ENCODE measurements at places on chromosomes 7 and 10. TPM values are rescaled to one million over a fixed set of nuclear protein-coding genes. Genes with fewer than 3 reads are reported as not detected.

GRCh38 chr7:2358968-2359527, 4.4 kb downstream of the EIF3B start:
- no peak for DNase-seq

WIPF3 gene
- total RNA-seq = not detected

DNA sequence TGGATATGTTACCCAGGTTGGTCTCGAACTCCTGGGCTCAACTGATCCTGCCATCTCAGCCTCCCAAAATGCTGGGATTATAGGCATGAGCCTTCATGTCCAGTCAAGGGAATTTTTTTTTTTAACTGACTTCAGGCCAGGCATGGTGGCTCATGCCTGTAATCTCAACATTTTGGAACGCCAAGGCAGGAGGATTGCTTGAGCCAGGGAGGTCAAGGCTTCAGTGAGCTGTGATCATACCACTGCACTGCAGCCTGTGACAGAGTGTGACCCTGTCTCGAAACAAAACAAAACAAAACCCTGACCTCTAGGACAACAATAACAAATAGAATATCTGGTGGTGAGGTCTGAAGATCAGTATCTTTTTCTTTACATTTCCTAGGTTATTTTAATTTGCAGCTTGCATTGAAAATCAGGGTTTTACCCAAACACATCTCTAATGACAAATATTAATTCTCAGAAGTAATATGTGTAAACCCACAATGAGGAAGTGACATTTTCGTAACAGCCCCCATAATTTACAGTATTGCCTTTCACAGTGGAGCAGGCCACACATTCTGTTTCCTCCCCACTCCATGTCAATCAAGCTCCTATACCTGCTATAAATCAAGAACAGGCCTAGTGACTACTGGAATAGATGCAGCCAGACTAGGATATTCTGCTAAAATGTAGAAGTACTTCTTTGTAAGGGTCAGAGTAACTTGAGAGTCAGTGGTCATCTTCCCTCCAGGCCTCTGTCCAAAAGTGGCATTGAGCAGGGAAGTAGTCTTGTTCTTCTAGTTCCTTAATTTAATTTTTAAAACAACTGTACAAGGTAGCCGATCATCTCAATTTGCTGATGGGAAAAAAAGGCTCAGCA, 43.3 kb upstream of the ECHDC3 start:
- no peak for DNase-seq

LIPN gene
- total RNA-seq = not detected

GRCh38 chr10:12448729-12449391, 99.5 kb downstream of the CAMK1D start:
- DNase-seq = no peak

DNA sequence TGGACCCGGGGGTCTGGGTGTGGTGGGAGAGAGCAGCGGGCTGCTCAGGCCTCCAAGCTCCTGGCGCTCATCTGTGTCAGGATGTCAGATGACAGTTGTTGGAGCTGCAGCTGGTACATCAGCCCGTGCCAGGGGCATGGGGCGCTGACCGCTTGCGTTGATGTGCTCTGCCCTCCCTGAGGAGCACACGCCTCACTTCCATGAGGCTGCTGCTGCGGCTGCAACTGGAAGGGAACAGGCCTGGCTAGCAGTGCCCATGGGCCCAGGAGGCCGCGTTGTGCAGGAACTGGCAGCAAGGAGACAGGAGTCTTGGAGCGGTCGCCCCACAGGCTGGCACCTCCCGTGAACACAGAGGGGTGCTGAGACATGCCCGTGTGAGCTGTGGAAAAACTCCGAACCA, 361.3 kb upstream of the MKI67 start:
- no peak for DNase-seq

ZNF853 gene
- total RNA-seq = 1.9 TPM

TMEM270 gene
- not detected for total RNA-seq

FGFR2 gene
- 0.23 TPM for total RNA-seq

DNA sequence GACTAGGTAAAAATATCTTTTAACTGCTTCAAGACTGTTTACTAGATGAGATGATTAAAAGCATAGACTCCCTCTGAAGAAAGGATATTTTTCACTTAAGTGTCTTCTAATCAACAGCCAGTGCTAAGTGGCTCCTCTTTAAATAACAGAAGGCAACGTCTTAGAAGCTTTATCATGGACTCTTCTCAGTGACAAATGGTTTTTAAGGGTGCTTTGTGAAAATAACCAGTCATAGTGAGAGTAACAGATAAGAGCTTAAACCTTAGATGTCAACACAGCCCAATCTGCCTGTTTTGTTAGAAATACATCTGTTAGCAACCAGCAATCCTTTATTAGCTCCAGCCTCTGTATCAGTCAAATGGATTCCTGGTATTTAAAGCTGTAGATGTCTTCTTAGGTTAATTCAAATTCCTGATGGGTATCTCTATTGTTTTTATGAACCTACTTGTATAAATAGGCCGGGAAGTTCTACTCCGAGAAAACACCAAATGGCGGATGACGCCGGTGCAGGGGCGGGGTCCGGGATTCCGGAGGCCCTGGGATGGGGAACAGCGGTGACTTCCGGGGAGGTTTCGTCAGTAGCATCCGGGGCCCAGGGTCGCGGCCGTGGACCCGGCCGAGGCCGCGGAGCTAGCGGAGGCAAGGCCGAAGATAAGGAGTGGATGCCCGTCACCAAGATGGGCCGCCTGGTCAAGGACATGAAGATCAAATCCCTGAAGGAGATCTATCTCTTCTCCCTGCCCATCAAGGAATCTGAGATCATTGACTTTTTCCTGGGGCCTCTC, 285.4 kb downstream of the GPR37 start:
- DNase-seq = no peak

GRCh38 chr10:110356628-110357245, 52.0 kb upstream of the SMNDC1 start:
- no peak for DNase-seq

DNA sequence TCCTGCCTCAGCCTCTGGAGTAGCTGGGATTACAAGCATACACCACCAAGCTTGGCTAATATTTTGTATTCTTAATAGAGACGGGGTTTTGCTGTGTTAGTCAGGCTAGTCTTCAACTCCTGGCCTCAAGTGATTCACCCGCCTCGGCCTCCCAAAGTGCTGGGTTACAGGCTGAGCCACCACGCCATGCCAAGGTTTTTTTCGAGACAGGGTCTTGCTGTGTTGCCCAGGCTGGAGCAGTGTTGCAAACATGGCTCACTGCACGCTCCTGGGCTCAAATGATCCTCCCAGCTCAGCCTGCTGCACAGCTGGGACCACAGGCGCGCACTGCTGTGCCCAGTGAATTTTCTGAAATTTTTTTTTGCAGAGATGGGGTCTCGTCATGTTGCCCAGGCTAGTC, 3.3 kb upstream of the SEC31B start:
- no peak for DNase-seq

TRPV5 gene
- not detected for total RNA-seq

DNA sequence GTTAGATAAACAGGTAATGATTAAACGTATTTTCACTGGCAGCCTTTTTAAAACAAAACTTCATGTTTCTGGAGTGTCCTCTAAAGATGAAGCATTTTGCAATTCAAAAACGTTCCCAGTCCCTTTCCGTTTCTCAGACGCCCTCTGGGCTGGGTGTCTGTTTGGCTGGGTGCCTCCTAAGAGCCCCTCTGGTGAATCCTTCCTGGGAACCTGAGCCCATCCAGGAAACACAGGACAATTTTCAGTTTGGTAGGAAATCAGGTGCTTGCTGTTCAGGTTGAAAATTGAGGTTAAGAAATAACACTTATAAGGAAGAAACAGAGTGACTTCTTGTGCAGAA, 76.7 kb downstream of the CHN2 start:
- DNase-seq = no peak

DNA sequence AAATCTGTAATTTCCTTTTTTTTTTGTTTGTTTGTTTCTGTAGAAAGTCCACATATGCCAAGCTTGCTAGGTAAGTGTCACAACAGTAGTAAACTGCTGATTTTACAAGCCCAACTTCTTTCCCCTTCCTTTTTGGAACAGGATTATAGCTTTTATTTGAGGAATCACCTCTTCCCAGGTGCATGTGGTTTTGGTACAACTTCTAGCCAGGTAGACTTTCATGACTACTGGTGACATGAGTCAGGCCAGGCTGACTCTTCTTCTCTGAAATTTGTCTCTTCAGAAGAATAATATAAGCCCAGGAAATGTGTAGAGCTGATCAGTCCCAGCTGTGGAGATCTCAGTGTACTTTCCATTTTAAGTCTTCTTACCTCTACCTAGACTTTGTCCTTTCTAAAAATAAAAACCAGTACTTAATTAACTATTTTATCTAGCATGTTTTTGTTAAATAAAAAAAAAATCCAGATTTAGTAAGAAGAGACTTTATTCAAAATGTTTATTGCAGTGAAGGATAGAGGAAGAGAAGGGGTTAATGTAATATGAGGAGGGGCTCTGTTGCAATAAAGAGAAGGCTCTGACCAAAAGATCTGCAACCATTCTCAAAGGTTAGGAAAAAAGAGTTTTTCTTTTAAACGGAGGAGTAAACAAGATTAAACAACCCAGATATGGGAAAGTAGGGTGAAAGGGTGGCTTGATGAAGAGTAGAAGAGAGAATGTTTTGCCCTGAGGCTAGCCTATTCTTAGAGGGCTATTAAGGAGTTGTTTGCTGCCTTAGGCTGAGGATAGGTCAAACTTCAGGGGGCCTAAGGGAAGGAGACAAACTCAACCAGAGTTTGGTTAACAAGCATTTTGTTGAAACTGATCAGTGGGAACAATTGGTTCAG, 664.2 kb downstream of the SORCS1 start:
- no peak for DNase-seq

TET1 gene
- 2.4 TPM for total RNA-seq

- no peak for DNase-seq
Observed at GRCh38 chr7:94069162-94069739, 65.1 kb upstream of the BET1 start.

DNA sequence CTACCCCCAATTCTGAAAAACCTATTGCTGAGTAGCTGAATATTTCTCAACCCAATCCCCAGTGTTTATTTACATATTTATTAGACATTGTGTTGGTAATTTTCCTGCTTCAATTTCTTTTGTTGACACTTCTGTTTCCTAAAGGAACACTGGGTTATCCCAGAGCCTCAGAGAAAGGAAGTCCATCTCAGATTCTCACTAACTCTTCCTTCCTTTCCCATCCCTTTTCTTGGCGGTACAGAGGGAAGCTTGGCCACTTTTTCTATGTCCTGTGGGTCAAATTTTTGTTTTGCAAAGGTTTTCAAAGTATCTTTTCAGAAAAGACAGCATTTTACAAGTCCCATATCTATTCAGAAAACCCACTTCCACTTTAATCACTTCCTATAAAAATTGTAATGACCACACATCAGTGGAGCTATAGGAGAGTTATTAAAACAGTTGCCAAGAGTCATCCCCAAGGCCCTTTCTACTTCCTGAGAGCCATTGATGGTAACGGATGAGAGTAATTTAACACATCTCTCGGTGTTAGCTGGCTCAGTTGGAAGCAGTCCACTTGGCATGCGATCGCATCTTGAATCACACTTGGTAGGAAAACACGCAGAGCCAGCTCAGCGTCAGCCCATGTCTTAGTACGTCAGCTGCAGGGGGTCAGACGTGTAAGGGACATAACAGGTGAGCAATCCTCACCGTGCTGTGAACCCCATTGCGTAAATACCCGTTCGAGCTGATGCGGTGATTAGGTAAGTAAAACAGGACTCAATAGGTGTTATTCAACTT, 231.1 kb upstream of the ADARB2 start:
- no peak for DNase-seq

DNA sequence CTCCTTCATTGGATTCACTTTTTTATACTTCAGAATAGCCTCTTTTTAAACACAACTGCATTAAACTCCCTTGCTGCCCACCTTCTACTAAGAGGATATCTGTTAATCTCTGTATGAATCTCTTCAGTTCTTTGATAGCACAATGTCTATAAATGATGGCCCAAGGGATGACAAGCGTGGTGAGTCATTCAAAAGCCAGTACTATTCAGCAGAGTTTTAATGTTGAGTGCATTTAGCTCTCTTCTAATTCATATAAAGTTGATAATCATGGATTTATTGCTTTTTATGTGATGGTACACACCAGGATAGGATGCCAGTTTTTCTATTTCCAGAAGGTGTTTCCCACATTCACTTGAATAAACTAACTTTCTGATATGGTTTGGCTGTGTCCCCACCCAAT, 57.4 kb upstream of the HECTD2 start:
- no peak for DNase-seq

GRCh38 chr7:26376175-26376917, 84.7 kb downstream of the SNX10 start:
- no peak for DNase-seq

GRCh38 chr10:112214298-112214926, 30.8 kb upstream of the GPAM start:
- no peak for DNase-seq

DNA sequence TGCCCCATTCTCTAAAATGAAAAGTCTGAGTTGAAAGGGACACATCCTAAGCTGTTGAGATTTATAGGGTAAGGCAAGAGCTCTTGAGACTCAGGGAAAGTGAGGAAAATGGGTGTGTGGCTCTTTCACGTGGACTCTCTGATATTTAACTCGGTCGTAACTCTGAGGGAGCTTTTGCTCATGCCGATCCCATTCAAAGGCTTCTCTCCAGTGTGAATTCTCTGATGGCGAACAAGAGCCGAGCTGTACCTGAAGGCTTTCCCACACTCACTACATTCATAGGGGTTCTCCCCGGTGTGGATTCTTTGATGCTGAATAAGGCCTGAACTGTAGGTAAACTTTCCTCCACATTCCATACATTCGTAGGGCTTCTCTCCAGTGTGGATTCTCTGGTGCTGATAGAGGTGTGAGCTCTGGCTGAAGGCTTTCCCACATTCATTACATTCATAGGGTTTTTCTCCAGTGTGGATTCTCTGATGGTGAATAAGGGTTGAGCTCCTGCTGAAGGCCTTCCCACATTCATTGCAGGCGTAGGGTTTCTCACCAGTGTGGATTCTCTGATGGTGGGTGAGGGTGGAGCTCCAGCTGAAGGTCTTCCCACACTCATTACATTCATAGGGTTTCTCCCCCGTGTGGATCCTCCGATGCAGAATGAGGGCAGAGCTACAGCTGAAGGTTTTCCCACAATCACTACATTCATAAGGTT, 10.4 kb downstream of the ZNF3 start:
- DNase-seq = no peak

DNA sequence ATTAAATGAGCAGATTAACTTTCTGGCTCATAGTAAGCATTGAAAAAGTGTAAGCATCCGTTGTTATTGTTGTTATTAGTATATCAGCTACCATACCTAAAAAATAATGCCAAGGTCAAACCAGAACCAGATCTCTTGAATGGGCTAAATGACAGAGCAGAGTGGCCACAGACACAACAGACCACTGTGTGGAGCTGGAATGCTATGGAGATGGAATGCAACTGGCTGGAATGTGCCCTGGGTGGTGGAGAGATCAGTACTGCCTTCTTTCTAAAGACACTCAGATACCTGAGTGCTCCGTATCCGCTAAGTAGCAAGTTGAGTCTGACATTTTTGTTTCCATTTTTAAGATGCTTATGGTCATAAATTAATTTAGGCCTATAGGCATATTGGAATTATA, 20.5 kb upstream of the DNAJB12 start:
- DNase-seq = no peak

All from glomerular endothelial cell (primary cell).